ENCODE measurements at places on chromosomes 5 and 9.
A peak's percentile ranks its signal among the peaks of the same experiment; 100 is the strongest.

- DNase-seq = no peak
These were observed 8.7 kb upstream of the AGPAT2 start for GRCh38 chr9:136695955-136696354.

DNA sequence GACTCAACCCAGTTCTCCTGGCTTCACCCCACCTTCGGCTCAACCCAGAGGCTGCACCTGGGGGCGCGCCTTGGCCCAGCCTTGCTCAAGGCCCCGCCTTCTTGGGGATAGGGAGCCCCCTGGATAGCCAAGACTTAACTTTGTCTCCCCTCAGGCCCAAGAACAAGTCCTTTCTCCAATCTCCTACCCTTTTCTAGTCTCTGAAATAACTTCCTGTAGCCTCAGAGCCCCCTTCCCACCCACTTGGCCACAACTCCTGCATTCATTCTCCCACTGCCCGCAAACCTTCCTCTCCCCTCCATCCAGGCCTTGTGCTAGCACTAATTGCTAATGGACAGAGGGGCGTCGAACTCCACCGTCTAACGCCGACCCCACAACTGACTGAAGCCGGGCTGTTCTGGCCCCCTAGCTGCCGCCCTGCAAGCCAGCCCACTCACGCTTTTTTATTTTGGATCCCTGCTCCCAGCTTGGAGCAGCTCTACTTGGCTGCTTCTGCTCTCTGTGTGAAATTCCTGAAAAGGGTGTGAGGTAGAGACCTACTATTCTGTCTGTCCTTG, 579 bp upstream of the ASTN2 start:
- DNase-seq = no peak

DNA sequence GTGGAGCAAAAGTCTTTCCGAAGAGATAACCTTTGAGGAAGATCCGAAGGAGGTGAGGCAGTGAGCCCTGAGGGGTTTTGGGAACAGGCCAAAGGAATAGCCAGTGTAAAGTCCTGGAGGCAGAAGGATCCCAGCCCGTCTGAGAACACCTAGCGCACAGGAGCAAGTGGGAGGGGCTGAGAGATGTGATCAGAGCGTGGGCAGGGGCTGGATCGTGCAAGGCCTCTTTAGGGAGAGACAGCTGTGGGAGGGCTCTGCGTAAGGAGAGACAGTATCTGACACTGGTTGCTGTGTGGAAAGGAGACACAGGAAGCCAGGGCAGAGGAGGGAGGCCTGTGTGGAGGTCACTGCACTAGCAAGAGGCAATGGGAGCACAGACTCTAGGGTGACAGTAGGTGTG, 68.2 kb downstream of the BARX1 start:
- no peak for DNase-seq

DNA sequence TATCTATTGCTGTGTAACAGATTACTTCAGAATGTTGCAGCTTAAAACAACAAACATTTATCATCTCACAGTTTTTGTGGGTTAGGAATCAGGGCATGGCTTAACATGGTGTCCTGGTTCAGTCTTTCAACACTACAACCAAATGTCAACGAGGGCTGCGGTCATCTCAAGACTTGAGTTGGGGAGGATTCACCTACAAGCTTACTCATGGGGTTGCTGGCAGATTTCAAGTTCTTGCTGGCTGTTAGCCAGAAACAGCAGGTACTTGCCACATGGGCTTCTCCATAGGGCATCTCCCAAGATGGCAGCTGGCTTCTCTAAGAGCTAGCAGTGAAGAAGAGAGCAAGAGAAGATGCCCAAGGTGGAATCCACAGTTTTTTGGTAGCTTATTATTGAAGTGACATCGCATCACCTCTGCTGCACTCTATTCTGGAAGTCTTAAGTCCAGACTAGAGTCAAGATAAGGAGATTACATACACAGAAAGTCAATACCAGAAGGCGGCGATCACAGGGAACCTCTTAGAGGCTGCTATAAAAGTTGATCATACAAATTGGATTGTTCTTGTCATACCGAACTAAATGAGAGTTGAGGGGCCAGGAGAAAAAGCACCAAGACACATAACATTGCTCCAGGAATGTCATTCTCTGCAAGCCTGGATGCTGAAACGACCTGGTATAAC, 42.2 kb downstream of the C9orf153 start:
- no peak for DNase-seq

DNA sequence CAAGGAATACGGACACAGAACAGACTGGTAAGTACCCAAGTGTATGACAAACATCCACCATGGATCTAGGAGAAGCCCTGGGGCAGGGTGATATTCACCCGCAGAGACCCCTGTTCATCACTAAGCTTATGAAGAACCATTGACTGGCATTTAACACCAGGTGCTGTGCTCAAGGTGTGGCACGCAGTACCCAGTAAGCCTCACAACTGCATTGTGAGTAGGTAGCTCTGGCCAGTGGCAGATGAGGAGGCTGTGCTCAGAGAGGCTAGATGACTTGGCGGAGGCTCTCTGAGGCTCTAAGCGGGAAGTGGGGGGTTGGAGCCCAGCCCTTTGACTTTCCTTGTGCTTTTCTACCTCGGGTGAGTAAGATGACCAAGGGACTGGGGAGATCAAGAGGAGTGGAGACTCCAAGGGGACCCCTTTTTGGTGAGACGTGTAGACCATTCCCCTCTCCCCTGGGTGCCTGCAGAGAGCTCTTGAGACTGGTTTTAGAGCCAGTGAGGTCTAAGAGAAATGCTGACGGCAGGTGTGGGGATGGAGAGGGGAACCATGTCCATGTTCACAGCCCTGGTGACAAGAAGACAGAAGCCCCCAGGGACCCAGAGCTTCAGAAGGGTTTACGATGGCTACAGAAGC, 70.8 kb downstream of the IL6ST start:
- DNase-seq = no peak

- DNase-seq = no peak
These were observed 93.3 kb downstream of the KIAA0825 start for GRCh38 chr5:94524841-94525697.

GRCh38 chr5:160280384-160281095, 31.8 kb downstream of the CCNJL start:
- DNase-seq = no peak

DNA sequence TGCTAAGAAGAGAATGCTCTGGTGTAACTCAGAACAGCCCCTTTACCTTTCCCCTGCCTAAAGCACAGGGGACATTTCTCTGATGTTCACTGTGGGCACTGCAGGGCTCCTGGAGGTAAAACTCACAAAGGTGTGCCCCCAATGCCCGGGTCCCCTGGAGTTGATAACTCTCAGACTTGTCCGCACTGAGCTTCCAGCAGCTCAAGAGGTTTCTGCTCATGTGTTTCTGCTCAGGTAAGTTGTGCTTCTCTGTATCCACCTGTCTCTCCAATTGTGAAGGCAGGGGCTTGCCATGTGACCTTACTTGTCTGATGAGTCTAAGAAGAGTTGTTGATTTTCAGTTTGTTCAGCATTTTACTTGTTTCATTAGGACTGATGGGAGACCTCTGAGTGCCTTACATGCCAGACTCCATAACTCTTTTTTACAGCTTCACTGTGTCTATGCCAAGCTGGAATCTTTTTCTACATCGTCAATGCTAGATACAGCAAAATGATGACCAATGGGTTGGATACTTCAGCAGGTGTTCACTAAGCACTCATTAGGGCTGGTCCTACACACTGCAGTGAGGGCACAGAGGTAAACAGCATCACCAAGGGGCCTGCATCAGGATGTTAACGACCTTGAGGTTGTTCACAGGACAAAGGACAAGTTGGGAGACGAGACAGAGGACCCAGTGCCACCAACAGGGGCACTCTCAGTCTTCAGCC, 56.4 kb downstream of the MRPL36 start:
- no peak for DNase-seq

- no peak for DNase-seq
These were observed 5.2 kb downstream of the TNFAIP8 start for GRCh38 chr5:119360905-119361593.

DNA sequence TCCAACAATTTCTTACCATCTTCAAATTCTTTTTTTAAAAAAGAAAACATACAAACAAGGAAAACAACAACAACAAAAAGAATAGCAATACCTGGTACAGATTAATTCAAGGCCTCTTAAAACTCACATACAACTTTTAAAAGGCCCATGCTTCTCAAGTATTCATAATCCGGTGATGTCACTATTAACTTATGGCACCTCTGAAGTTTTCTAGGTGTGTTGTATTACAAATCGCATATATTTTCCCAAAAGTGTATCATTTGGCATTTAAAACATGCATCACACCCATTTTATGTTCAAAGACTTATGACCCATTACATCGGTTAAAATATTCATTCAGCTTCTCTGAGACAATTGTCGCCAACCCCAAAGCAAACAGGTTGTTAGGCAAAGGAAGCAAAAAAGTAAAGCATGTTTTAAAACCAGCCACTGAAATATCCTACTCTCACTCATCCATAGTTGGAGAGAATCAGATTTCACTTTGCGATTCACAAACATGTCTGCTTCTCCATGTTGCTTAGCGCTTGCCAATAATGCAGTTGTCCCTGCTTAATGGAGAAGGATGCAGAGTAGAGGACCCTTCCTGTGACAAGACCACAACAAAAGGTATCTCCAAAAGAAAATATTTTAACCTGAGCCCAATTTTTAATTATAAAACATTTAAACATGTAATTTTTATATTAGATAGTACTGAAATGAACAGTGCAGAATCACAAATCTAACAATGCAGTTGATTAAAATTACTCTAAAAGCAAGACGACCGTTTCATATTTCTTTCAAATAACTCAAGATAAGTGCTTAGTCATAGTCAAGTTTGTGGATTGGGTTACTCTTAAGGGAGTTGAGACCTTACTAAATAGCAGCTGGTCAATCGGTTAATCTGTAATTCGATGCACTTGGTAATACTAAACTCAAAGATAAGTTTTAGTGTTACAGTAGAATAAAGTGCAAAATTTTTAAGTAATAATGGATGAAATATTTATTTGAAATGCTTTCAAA, 1.6 kb downstream of the SKP1 start:
- DNase-seq = no peak

DNA sequence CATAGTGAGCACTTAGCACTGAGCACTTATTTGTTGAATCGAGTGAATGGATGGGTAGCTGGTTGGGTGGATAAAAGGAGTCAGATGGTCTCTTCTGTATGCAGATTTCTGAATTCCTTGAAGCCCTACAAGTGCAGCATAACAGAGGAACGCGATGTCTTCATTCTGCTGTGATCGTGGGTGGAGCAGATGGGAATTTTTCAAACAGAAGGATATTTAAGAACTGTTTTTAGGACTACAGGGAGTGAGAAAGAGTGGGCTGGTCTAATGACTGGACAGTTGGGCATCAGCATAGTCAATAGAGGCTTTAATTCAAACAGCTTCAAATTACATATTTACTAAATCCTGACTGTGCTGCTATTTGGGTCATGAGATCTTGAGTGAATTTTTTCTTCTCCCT, 253.2 kb downstream of the CEMIP2 start:
- DNase-seq = no peak

DNA sequence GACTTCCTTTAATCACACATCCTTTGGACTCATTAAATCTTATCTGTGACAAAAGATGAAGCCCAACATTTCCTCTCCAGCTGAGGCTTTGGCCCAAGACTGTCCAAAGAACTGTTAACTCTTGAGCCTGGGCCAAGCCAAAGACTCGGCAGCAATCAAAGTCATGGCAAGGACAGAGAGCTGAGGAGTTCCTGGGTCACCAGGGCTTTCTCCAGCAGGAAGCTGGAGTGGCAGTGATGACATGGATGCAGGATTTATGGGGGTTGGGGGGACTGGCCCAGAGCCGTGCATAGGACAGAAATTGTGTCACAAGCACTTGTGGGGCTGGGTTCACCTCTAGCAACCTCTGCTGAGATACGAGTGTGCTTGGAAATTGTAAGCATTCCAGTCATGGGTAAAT, 440.3 kb downstream of the PLK2 start:
- DNase-seq = no peak

GRCh38 chr5:322281-322941, 897 bp downstream of the AHRR start:
- DNase-seq = no peak

- peak; percentile 73 for DNase-seq
These were observed 82.5 kb upstream of the ZBTB43 start for GRCh38 chr9:126722252-126722921.

DNA sequence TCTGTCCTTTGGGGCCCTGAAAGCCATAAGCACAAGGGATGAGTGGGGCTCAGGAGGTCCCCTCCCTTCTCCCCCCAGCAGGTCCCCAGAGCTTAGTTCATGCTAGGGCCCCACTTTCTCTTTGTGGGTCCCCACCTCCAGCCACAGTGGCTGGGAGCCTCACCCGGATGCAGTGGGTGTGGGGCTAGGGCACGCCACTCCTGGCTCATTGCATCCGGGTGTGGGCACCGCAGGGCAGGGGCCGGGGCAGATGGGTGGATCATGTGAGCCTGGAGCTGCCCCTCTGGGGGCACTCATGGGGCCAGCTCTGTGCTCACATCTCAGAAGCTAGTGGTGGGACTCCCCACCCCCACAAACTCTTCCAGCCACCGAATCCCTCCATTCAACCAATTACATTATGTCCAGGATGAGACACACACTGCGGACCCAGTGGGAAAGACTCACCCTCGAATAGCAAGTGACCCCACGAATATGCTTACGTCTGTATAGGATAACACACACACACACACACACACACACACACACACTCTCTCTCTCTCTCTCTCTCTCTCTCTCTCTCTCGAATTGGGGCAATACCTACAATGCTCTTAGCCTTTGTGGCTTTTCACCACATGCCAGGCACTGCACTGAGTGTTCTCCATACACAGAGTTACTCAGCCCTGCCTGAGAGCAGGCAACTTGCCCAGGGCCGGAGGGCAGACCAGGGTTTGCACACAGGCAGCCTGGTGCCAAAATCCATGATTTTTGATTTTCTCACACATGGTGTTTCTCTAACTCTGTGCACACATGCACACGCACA, 16.8 kb upstream of the PHYKPL start:
- peak; percentile 29 for DNase-seq

GRCh38 chr5:112737463-112738190, at the start of gene APC:
Gene APC, plus strand, starts transcription at chr5:112737885. Its CDS starts 17,006 bp downstream, at chr5:112754891.
- DNase-seq = peak; percentile 76

Measured in activated gamma-delta T cell (primary cell).